ENCODE measurements at places on chromosomes 7 and 10.

DNA sequence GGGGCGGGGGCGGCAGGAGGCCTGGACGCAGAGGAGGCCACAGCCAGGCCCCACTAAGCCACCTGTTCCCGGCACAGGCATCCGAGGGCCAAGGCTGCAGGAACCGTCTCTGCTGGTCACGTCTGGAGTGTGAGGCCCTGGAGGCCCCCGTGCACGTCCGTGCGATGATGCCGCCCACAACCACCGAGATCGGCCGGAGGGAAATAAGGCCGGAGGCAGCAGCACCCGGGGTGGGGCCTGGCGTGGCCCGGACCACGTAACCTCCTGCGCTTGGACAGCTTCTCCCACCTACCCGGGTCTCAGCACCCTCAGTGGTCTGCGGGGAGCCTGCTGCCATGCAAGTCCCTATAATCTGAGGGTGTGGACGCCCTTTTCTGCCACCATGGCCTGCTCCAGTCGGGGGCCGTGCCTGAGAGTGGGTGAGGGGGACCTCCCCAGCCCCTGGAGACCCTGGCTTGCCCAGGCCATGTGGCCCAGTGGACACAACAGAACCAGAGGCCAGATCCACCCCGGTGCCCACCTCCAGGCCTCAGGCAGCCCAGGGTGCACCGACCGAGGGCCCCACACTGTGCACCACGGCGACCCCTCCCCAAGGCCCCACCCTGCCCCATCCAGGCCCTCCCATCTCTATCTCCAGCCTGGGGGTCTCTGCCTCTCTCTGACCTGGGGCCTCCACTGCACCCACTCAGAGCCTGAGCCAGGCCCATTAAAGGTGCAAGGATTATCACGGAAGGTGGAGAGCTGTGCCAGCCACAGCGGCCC, 83.1 kb downstream of the PDGFA start:
- DNase-seq, result no peak

- no peak for DNase-seq
These were observed 8.0 kb downstream of the GRIFIN start for GRCh38 chr7:2468227-2468626.

DNA sequence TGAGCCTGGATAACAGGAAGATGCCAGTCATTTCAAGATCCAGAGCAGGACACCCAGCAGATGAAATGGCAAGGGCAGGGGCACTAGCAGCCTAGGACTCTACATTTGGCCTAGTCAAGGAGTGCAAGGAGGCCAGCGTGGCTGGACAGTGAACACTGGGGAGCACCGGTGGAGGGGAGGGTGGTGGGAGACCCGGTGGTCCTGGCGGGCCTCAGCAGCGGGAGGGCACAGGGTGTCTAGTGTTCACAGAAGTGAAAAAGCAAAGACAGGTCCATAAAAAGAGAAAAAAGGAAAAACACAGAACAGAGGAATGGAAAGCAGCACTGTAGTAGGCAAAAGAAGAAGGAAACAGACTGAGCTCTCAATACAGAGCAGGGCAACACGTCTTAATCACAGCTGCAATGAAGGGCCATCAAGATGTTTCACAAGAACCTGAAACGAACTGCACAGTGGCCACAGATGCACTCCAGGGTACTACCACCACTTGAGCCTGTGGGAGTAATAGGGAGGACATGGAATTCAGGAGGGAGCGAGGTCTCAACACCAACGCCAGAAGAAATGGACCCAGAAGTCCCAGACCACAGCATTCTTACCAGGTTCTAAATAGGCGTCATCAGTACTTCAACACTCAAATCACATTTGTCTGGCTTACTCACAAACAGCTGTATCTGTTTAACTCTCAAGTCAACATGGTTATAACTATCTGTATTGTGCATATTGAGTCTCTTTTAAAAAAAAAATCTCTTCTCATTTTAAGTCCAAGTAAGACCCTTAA, 573.7 kb downstream of the PARD3 start:
- DNase-seq, result no peak

DNA sequence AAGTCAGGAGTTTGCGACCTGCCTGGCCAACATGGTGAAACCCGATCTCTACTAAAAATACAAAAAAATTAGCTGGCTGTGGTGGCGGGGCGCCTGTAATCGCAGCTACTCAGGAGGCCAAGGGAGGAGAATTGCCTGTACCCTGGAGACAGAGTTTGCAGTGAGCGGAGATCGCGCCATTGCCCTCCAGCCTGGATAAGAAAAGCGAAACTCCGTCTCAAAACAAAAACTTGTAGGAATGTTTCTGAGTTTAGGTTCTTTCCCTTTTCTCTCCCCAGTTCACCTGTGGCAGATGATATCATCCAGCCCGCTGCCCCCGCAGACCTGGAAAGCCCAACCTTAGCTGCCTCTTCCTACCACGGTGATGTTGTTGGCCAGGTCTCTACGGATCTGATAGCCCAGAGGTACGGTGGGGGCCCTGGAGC, 138.8 kb upstream of the BTBD16 start:
- DNase-seq, result no peak

DNA sequence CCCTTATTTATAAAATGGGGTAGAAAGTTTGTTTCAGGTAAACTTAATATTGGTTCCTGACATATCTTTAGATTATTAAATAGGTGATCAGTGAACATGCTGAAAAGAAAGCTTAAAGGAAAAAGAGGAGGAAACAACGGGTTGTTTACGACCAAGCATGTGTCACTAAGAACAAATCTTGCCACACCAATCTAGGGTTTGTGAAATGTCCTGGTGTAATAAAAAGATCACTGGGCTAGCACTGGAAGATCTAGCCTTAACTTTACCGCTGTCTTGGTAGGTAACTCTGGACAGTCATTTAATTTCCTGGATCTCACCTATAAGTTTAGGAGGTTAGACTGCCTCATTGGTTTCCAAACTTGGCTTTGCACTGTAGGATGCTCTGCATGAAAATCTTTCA, 19.0 kb downstream of the VPS26A start:
- no peak for DNase-seq

GRCh38 chr10:12606461-12606860, 257.1 kb downstream of the CAMK1D start:
- DNase-seq, result no peak

DNA sequence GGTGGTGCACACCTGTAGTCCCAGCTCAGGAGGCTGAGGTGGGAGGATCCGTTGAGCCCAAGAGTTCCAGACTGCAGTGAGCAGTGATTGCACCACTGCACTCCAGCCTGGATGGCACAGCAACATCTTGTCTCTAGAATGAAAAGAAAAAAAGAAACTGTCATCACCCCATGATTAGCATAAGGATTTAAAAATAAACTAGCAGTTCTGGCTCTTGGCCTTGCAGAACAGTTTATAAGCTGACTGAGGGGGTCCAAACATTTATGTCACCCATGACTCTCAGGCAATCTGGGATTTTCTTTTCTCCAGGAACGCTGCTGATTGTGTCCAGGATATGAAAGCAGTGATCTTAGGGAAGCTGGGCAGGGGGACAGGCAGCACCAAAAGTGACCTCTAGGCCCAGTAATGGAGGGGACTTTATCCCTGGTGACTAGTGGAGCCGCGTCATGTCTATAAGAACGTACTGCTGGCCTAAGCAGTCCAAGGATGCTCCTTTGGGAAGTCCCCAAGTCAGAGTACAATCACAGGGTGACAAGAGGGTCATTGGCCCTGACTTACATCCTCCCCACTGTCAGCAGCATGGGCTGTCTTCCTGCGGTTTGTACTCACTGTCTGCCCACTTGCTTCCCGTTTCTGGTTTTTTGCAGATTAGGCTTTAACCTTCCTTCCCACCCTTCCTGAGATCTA, 177.4 kb downstream of the ARHGAP12 start:
- no peak for DNase-seq

GRCh38 chr7:130973637-130974036, 239.6 kb upstream of the KLF14 start:
- DNase-seq, result no peak

- DNase-seq, result no peak
These were observed 1.4 kb downstream of the EPDR1 start for GRCh38 chr7:37921876-37922275.

GRCh38 chr7:112140600-112140999, 65.6 kb downstream of the DOCK4 start:
- no peak for DNase-seq

DNA sequence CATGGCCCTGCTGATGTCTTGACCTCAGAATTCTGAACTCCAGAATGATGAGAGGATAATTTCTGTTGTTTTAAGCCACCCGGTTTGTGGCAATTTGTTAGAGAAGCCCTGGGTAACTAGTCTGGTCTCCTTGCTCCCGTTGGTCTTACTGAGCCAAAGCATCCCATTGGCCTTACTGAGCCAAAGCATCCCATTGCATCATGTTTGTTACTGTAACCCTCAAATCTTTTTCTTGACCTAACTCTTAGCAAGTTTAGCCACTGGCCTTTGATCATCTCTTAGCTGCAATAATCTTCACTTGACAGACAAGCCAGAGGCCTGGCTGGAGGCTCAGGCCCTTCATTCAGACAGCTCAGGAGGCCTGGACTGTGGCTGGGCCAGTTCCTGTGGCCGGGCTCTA, 21.8 kb downstream of the TBXAS1 start:
- no peak for DNase-seq

DNA sequence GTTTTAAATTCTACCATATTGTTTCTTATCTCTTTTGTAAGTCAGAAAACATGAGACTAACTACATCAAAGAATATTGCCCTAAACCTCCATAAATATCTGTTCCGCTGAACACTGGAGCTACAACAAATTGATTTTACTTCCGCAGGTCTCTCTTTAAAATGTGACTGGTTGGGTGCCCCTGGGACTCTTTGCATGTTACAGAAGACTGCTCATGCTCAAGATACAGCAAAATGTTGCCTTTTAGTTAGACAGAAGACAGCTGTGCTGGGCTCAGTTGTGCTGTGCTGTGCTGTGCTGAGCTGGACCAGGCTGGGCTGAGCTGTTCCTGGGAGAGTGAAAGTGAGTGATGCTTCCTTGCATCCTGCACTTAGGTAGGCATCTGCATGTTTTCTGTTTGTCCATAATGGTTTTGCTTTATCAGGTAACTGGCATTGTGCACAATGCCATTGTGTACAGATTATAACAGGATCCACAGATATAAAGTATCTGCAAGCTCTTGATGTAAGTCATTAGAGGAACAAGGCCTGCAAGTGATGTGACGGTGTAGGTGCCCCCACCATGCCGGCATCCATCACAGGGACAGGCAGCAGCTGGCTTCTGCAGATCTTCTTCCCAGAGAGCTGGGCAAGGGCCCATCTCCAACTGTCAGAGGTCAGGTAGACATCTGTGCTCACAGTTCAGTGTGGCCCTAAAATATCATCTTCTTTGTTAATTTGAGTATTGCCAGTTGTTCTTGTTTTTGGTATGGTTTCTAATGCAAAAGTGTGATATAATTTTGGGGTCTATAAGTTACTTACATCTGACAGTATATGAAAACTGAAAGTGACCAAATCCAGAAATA, 972.5 kb upstream of the CELF2 start:
- DNase-seq, result no peak

- no peak for DNase-seq
These were observed 23.6 kb downstream of the VIPR2 start for GRCh38 chr7:159121068-159121467.

GRCh38 chr10:32207544-32207943, 139.4 kb downstream of the EPC1 start:
- DNase-seq, result peak; percentile 64

- DNase-seq, result no peak
These were observed 23.8 kb upstream of the IFIT2 start for GRCh38 chr10:89278034-89278535.

DNA sequence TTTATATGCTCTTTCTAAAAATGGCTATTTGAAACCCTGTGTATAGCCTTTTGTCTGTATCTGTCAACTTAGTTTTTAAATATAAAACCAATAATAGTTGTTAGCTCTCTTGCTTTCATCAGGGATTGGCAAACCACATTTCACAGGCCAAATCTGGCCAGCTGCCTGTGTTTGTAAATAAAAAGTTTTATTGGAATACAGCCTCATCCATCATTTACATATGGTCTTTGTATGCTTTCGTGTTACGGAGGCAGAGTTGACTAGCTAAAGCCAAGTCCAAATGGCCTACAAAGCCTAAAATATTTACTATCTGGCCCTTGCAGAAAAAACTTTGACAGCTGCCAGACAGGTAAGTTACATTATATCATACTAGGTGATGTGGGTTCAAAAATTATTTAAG, 235.0 kb downstream of the BICC1 start:
- no peak for DNase-seq

GRCh38 chr7:30740417-30741181, 11.3 kb upstream of the INMT start:
- DNase-seq, result peak; percentile 82

GRCh38 chr10:128475686-128476367, 349.6 kb upstream of the MKI67 start:
- DNase-seq, result no peak

GRCh38 chr7:69597278-69598076, 798 bp upstream of the AUTS2 start:
- DNase-seq, result no peak

DNA sequence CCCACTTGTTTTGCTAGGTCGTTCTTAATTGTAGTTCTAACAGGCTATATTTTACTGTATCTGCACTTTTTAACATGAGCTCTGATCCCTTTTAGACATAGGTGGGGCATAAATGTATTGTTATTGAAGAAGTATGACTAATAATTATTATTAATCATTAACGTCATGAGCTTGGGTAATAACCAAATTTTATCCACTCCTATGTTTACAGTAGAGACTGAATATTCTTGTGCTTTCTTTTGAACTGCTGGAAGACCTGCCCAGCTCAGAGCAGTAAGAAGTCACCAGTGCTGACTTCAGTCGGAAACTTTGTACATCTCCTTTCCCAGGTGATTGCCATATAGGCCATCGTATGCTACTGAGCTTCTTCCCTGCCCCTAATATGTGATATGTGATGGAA, 18.7 kb downstream of the PKD2L1 start:
- DNase-seq, result no peak

DNA sequence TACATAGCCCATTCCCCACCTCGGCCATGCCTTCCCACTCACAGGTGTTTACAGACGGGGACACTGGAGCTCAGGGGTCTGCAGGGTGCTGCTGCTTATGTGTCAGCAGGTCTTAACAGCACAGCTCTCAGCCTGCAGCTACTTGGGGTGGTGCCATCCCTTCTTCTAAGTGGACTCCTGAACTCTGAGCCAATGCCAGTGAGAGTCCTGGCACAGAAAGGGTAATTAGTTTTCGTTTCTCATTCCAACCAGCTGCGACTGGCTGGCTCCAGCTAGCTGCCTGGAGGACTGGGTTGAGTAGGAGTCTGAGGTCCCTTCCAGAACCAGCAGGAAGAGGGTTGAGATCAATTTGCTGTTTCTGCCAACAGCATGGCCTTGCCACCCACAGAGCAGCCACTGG, 88.3 kb upstream of the AGK start:
- DNase-seq, result no peak

GRCh38 chr10:119395280-119396007, 147.1 kb downstream of the RGS10 start:
- no peak for DNase-seq

- peak; percentile 45 for DNase-seq
These were observed 786 bp downstream of the ATP5F1C start for GRCh38 chr10:7788639-7789286.

DNA sequence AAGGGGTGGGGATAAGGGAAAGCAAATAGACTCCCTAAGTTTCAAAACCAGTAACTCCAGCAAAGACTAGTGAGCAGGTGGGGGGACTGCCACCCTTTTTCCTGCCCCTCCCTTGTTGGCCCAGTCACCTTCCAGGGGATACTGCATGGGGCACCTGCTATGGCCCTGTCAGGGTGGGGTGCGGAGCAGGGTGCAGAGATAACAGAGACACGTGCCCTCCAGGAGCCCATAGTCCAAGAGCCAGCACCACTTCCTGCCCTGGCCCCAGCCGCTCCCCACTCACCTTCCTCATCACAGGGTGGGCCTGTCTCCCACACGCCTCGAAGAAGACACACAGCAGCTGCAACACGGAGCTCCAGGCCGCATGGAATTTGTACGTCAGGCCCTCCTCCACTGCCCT, 20.6 kb downstream of the RRP12 start:
- no peak for DNase-seq

GRCh38 chr10:78066012-78066411, 32.3 kb downstream of the RPS24 start:
- no peak for DNase-seq
